ENCODE measurements at places on chromosomes 4 and X.

DNA sequence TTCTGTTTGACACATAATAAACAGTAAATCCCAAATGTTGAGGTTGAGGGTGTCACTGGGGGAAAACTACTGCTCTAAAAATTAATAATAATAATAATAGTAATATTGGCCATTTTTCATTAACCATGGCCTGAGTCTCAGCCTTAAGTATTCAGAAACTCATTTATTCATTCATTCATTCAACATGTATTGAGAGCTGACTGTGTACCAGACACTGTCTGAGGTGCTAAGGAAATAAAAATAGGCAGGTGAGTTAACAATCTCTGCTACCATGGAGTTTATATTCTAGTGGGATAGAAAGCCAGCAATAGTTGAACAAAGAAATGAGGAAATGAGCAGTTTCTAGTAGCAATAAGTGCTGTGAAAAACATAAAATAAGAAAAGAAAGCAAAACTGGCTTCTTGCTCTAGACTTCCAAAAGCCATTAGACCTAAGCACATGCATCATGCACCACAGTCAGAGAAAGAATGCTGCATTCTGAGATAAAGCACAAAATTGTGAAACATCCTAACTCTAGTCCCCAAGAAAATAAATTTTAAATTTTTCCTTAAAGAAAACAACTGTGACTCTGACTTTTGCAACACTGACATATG, 278.7 kb downstream of the RCHY1 start:
- no peak for DNase-seq

GRCh38 chrX:39559229-39559628, 538.5 kb downstream of the BCOR start:
- DNase-seq, result no peak

GRCh38 chr4:48129307-48130014, 4.6 kb downstream of the TXK start:
- no peak for DNase-seq

DNA sequence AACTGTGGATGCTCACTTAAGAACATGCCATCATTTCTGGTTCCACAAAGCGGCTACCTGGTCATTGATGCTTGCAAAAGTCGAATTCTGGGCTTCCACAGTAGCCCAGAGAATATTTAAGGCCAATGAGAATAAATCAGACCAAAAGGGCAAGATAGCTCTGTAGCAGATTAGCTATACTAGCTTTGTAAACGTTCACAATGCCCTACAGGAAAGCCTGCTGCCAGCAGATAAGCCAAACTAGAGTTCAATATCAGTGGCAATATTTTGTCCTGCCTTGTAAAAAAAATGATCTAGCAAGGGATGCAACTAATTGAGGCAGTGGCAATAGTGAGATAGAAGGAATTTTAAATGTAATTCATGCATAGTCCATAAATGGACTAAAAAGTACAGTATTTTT, 387.7 kb upstream of the TEX13C start:
- no peak for DNase-seq

DNA sequence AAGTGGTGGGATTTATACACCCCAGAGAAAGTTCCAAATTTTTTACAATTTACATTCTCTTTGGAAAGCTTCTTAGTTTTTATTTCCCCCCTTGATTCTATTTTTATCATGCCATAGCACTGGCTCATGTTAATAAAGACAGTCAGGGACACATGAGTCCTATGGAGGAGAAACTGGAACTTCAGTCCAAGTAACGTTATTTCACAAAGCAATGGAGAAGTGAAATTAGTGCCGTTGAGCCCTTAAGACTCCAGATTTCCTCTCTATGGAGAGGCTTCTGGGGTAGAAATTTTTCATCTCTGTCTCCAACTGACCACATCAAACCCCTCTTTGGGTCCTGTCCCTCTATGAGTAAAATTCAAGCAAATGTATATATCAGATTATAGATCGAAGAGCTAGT, 12.8 kb upstream of the TASL start:
- DNase-seq, result no peak

DNA sequence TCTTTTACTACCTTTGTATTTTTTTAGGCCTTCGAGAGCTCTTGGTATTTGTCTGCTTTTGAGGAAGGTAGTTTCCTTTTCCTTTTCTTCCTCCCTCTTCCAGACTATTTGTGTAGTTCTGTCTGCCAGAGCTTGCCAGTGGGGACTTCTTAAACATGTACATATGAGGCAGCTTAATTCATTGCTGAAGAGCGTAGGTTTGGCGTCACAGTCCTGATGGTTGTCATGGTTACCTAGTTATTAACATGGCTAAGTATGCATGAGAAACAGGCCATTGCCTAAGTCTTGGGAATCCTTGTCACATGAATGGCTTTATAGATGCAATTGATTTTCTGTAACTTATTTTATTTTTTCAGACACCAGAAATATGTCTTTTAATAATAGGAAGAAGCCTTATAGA, 48.5 kb upstream of the ARMCX2 start:
- DNase-seq, result no peak

GRCh38 chrX:38262715-38263620, 42.3 kb upstream of the SRPX start:
- no peak for DNase-seq

DNA sequence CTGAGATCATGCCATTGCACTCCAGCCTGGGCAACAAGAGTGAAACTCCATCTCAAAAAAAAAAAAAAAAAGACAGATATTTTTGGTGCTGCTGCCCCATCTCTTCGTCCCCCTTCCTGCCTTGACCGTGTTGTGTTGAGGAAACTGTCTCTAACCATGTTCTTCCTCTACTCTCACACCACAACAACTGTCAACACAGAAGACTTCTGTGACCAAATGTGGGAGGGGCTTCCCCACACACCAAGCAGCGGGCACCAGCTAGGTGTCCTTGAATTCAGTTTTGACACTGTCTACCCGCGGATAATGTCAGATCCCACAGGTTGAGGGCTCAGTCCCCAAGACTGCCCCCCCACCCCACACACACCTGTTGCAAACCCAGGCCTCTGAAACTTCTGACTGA, 104.7 kb upstream of the BCOR start:
- DNase-seq, result no peak

DNA sequence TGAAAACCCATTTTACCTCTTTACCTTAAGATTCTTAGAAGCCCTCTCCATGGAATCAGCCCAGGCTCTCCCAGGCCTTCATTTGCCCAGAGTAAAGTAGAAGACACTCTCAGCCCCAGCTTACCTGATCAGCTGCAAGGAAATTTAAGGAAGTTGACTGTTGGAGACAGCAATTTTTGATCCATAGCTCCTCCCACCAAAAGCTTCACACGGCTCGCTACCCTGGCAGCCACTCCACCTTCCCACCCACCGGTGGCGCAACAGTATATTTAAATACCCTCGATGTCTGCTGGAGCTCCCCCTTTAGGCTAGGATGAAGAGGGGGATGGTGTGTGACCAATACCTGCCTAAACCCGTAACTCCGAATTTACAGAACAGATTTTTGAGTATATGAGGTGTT, 75.4 kb downstream of the MBNL3 start:
- DNase-seq, result no peak

GRCh38 chrX:77223046-77223445, 224.1 kb upstream of the FGF16 start:
- no peak for DNase-seq

- no peak for DNase-seq
Measured at GRCh38 chr4:147355847-147356246, 125.0 kb upstream of the EDNRA start.

DNA sequence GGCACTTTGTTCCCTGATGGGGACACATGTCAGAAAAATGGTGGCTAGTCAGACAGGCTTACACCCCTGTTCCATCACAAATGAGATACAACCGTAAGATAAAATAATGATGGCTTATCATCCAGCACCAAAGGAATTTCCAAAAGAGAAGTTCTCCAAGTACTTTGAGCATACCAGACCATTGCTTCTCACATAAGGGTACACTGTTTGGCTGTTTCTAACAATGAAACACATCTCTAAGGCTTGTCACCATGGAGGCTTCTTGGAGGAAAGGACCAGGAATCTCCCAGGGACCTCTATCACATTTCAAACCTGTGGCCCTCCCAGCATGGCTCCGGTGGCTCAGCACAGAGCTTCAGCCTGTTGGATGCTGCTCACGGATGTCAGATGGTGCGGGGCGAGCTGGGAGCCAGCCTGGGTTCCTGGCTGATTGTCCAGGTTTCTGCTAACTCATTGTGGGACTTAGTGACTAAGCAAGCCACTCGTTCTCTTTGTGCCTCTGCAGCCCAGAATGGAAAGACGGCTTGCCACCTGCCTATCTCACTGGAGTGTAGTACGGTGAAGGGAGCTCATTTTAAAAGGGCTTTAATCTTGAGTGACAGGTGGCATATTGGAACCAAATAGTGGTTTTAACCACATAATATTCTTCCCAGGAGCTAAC, 54.5 kb downstream of the FHDC1 start:
- DNase-seq, result no peak

DNA sequence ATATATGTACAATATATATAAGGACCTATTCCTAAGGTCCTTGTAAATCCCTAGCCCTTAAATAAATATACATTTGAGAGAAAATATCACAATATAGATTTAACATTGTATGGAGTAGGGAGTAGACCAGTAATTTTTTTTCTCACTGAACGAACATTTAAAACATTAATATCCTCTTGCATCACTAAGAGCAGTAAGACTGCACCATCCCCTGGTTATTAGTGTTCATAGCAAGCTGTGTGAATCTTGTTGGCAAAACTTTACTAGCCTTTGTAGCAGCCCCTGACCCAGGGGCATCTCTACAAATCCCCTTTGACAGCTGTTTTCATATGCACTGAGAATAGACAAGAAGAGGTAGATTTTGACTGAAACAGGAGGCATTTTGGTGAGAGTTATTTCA, 146.5 kb downstream of the IL1RAPL2 start:
- no peak for DNase-seq

- DNase-seq, result no peak
Measured at GRCh38 chr4:83189631-83190136, 75.2 kb upstream of the PLAC8 start.

DNA sequence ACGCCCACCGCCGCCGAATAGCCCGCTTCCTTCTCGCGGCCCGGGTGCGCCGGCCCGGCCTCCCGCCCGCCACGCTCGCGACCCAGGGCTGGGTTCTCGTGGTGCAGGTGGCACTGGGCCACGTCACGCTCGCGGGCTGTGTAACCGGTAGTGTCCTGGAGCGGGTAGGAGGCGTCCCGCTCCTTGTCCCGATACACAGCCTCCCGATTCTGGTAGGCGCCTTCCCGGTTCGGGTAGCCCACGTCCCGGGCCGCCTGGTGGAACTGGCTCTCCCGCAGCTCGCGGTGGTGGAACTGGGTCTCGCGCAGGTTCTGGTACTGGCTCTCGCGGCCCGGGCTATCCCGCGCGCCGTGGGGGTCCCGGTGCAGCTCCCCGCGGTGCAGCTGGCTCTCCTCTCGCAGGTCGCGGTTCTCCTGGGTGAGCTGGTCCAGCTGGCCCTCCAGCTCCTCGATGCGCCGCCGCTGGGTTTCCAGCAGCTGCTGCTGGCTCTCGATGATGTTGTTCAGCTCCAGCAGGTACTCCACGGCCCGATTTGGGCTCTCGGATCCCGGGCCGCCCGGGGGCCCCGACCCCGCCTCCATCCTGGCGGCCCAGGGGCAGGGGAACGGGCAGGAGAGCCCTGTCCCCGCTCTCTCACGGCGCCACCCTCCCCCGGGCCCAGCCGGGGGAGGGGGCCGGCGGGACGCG, 39.3 kb upstream of the IQSEC2 start:
- DNase-seq, result no peak

- no peak for DNase-seq
Measured at GRCh38 chrX:136200466-136200865, 50.7 kb downstream of the MAP7D3 start.

DNA sequence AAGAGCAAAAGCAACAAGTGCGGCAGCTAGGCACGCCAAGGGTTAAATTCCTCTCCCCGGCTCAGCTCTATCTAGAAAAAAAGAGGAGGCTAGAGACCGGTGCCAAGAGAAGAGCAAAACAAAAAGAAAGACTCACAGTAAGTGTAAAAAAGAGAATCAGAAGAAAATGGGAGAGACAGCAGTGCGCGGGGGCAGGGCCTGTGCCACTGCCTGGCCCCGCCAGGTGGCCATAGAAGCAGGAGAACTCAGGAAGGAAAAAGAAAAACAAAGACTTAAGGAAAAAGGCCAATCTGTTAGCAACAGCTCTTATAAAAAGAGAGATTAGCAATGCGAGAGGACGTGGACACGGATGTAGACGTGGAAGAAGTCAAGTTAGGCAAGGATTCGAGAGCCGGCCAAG, 3.2 kb downstream of the ACOX3 start:
- DNase-seq, result no peak

GRCh38 chrX:150352114-150352513, 11.0 kb upstream of the MAMLD1 start:
- DNase-seq, result no peak

GRCh38 chr4:75800972-75801371, 76.6 kb downstream of the USO1 start:
- DNase-seq, result no peak

- no peak for DNase-seq
Measured at GRCh38 chr4:87901422-87901992, 68.7 kb downstream of the MEPE start.

- DNase-seq, result no peak
Measured at GRCh38 chr4:82661181-82661992, 99.6 kb upstream of the TMEM150C start.

- no peak for DNase-seq
Measured at GRCh38 chr4:184217634-184218033, at the start of gene ENPP6. Gene ENPP6 (minus strand): TSS chr4:184217873. CDS start chr4:184217819, 54 bp downstream.

- no peak for DNase-seq
Measured at GRCh38 chr4:60562334-60562733, 637.8 kb upstream of the ADGRL3 start.

- DNase-seq, result no peak
Measured at GRCh38 chrX:17713288-17713687, 24.0 kb upstream of the SCML1 start.

DNA sequence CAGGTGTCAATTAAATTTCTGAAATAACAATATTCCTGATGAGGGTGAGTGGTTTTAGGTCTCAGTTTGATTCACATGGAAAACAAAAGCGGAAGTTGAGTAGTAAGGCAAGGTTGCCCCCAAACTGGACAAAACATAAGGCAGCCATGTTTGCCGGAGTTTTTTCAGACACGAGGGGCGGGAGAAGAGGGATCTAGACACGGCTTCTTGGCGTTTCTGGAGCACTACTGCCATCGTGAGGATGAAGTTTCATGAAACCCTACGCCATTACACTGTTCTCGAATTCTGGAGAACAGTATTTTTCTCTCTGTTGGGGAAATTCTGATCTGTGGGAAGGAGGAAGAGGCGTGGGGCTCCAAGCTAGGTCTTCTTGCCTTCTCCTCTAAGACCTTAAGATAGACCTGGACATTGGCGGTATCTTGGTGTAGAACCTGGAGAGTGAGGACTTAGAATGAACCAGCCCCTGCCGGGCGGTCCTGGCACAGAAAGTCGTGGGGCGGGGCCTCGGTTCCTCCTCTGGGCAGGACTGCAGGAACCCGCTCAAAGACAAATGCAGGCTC, 160.3 kb downstream of the OR13H1 start:
- peak; percentile 84 for DNase-seq

GRCh38 chr4:3385711-3386420, 55.9 kb upstream of the HGFAC start:
- DNase-seq, result no peak
